ENCODE measurements at places on chromosomes 1 and 21.

DNA sequence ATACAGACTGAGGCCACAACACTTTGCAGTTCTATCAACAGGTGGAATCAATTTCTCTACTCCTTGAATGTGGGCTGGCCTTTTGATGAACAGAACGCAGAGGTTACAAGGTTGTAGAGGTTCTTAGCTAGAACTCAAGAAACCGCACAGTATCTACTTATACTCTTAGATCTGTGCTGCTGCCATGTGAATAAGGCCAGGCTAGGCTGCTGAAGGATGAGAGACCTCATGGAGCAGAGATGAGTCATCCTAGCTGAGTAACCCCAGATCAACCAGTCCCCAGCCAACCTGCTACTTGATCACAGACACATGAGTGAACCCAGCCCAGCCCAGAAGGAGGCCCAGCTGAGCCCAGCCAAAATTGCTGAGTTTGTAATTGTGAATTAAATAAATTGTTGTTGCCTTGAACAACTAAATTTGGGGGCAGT is 35.3 kb upstream of the BCAR3 start:
- no peak for DNase-seq

DNA sequence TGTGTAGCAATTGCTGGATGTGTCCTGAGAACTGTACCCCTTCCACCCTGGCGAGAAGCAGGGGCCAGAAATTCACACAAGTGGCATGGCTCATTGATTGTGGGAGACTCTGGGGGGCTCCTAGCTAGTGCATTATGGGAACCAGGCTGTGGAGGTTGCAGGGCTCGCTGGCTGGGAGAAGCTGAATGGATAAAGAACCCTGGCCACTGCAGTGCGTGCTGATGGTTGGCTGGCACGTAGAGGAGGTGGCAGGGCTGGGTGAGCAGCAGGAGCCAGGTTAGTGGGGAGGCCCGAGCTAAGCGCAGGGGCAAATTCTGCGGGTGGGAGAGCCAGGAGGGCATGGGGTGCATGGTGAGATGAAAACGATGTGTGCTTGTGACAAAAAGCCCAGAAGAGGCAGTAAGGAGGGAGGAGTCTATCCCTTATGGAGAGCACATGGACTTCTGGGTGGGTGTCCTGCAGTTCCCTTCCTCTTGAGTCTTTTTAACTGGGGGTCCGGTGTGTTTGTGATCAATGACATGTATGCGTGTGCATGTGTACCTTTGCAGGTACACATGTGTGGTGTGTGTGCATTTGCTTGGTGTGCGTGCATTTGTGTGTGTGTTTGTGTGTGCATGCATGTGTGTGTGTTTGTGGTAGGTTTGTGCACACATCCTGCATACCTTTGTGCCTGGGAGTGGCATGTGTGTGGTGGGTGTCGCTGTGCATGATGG is 3.6 kb downstream of the GUK1 start:
- DNase-seq = no peak

GRCh38 chr1:223739366-223740037 is 27.2 kb downstream of the CAPN2 start:
- no peak for DNase-seq

DNA sequence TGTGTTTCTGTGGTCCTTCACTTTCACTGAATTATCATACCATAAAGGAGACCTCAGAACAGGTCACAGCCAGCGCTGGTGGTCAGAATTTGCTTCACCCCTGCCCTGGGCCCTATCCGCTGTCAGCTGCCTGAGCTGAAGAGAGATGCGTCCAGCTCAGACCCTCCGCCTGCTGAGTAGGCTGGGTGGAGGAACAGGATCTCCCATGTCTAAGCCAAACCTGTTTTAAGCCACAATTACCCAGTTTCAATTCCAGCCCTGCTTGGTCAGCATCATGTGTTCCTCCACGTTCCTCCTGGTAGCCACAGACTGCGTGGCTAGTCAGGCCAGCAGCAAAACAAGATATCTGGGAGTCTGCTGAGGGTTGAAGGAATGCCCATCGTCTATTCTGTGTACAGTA is 13.5 kb upstream of the BGLAP start:
- DNase-seq = no peak

GRCh38 chr1:79741720-79742421 is 735.3 kb upstream of the ADGRL4 start:
- no peak for DNase-seq

DNA sequence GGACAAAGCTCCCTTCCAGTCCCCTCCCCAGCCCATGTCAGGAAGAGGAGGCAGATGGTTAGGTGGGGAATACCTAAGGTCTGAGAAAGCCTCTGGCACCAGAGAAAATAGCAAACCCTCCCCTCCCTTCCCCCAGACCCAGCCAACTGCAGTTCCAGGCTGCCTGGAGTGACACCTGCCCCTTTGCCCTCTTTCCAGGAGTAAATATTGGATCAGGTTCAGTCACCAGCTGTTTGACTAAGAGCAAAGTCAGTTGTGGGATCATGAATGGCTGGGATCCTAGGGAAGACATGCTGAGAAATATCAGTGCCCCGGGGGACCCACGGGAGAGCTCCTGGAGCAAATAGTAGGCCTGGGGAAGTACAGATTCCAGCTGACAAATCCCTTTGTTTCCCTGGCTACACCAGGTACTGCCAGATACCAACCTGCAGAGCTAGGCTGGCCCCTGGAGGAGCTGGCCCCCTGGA is 12.2 kb upstream of the CDK18 start:
- DNase-seq = peak; percentile 89

DNA sequence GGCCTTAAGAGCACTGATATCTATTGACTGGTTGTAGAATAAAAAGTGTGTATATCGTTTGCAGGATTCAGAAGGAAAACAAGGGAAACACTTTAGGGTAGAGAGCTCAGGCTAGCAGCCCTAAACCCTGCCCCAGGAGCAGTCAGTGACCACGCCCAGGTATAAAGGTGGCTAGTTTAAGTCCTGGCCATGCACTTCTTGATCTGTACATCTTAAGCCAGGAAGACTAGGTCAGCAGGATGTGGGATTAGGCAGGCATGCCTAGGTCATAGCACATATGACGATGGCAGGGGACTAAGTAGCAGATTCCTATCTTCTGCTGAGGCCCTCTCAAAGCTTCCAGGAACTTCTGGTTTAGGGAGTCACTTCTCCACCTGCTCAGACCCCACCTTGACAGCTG is 158.0 kb upstream of the CD34 start:
- no peak for DNase-seq

DNA sequence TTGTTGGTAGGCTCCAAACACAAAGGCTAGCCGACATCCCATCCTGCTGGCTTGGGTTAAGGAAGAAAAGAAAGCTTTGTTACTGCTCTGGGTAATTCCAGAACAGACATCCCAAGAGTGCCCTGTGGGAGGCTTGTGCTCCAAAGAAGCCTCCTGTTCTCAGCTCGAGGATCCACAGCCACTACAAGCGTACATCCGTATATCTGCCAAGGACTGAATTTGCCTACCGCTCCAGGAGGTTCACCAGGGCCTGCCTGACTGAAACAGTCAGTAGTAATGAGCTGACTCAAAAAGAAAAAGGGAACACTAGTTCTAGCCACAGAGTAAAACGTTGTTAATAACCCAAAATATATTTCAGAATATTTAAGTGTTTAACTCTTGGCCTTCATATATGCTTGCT is 24.8 kb upstream of the MUTYH start:
- DNase-seq = no peak

DNA sequence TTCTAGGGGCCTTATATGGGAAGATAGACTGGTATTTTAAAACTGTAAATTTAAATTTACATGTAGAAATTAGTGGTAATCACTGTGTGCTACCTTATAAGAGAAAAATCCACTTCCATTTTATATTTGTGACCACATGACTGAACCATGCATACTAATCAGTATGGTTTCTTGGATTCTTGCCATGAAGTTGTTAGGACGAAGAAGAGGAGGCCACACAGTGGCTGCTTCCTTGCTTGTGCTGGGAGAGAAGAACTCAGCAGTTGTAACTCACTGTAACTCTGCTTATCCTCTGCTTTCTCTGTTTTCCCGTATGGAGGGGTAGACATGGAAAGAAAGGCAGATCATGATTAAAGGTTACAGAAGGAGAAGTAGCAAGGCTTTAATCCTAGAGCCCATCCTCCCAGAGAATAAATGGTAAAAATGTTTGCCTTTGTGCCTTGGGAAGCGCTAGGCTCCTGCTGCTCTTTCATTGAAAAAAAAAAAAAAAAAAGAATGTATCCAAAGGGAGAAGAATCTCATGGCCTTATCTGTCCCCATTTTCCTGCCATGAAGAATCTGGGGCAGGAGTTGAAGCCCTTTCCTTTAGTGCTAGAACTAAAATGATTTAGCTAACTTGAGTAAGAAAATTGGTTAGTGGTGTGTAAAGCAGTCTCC is 32.4 kb downstream of the KCTD3 start:
- no peak for DNase-seq

GRCh38 chr1:9630331-9631111 is 21.0 kb upstream of the PIK3CD start:
- no peak for DNase-seq

- no peak for DNase-seq
Observed at GRCh38 chr1:86981482-86982213, 67.2 kb downstream of the HS2ST1 start.

GRCh38 chr1:34060901-34061415 is 104.1 kb downstream of the CSMD2 start:
- no peak for DNase-seq

- peak; percentile 99 for DNase-seq
Observed at GRCh38 chr1:33152685-33153432, 29.0 kb downstream of the TRIM62 start.
